ENCODE measurements at places on chromosomes 7 and 10. TPM values are rescaled to one million over a fixed set of nuclear protein-coding genes. Genes with fewer than 3 reads are reported as not detected.

DNA sequence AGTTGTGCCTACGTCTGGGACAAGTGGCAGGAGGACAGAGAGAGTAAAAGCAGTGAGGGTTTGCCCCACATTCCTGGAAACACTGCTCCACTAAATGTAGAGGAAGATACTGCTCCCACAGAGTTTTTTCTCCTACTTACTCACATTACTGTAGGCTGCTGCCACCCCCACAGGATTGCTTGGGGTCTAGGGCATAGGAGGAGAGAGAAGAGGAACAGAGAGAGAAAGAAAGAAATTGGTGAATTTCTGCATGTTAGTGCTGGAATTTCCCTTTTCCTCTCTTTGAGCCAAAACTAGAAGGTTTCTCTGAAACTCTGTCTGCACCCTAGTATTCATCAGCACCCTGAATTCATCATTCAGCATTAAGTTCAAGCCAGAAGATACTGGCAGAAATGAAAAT lies 397.9 kb downstream of the INHBA start:
- no peak overlapping the region for H3K4me3 ChIP-seq
- no peak for DNase-seq
- no peaks in the 10 kb centered on the region for H3K36me3 ChIP-seq
- H3K4me1 ChIP-seq: no peaks in the 10 kb centered on the region
- H3K27me3 ChIP-seq: no peaks in the 10 kb centered on the region

GRCh38 chr10:5814110-5815107 lies 1.2 kb upstream of the GDI2 start:
- H3K27me3 ChIP-seq: no peaks in the 10 kb centered on the region
- no peak for DNase-seq
- peaks cover 19% of the 10 kb centered on the region for H3K36me3 ChIP-seq

The ZNF727 gene
- total RNA-seq: 0.57 TPM

DNA sequence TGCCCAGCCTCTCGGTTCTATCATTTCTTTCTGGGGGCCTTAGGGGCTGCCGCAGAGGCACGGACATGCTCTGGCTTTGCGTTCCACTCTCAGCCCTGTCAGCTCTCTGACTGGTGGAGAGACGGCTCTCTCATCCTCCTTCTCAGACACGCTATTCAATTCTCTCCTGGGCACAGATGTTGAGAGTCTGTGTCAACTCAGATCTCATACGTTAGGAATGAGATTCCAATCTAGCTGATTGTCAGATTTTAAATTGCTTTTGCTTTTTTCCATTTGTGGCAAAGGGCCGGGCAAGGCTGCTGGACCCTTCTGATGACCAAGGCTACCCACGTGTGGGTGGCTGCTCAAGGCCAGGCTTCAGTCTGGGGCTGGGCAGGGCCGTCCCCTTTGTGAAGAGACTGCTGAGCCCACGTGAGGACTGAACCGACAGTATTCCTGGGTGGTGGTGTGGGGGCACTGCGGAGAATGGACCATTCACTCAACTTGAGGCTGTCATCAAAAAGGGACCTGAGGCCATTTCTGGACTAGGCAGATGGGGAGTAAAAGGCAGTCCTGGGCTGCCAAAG lies 71.5 kb downstream of the CLEC2L start:
- H3K36me3 ChIP-seq: peaks cover 15% of the 10 kb centered on the region
- no peaks in the 10 kb centered on the region for H3K4me1 ChIP-seq
- no peak overlapping the region for H3K27ac ChIP-seq
- H3K4me3 ChIP-seq: no peak overlapping the region

DNA sequence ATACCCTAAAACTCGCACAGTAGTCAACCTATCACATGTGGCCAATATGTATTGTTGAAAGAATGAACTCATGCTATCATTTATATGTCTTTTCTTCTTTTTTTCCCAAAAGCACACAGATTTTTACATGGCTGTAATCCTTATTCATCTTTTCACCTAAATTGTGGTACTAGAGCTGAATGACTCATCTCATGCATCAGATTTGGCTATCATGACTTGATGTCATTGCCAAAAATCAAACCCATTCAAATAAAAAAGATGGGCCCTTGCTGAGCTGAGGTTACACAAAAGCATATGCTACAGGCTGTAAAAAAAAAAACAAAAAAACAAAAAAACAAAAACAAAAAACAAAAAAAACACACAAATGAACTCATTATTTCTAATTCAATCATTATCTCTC lies 3.3 kb upstream of the LMOD2 start:
- DNase-seq: no peak
- no peaks in the 10 kb centered on the region for H3K4me1 ChIP-seq
- H3K27ac ChIP-seq: no peak overlapping the region
- no peaks in the 10 kb centered on the region for H3K36me3 ChIP-seq
- peaks cover 6% of the 10 kb centered on the region for H3K27me3 ChIP-seq
- no peak overlapping the region for H3K4me3 ChIP-seq

- peaks cover 20% of the 10 kb centered on the region for H3K27me3 ChIP-seq
- DNase-seq: no peak
- H3K4me3 ChIP-seq: no peak overlapping the region
- H3K36me3 ChIP-seq: no peaks in the 10 kb centered on the region
- H3K4me1 ChIP-seq: no peaks in the 10 kb centered on the region
- H3K27ac ChIP-seq: no peak overlapping the region
Observed at GRCh38 chr7:69608878-69609277, 10.6 kb downstream of the AUTS2 start.

GRCh38 chr10:62297857-62298256 lies 29.2 kb upstream of the RTKN2 start:
- H3K36me3 ChIP-seq: no peaks in the 10 kb centered on the region
- H3K4me1 ChIP-seq: no peaks in the 10 kb centered on the region
- H3K27me3 ChIP-seq: peaks cover 13% of the 10 kb centered on the region
- no peak overlapping the region for H3K4me3 ChIP-seq
- no peak overlapping the region for H3K27ac ChIP-seq
- DNase-seq: no peak

All from activated CD4-positive, alpha-beta T cell treated with anti-CD3 and anti-CD28 coated beads, Interleukin-2, amount 10 ng/mL, durations not matched to agents 7 days and 5 days (primary cell).